ENCODE measurements at places on chromosomes 13 and 19.

- no peak for DNase-seq
Observed at GRCh38 chr13:33079960-33080359, 63.7 kb downstream of the KL start.

GRCh38 chr13:114100446-114101357, 31.7 kb downstream of the RASA3 start:
- no peak for DNase-seq

- peak; percentile 22 for DNase-seq
Observed at GRCh38 chr19:49809160-49809940, 3.7 kb downstream of the FUZ start.

DNA sequence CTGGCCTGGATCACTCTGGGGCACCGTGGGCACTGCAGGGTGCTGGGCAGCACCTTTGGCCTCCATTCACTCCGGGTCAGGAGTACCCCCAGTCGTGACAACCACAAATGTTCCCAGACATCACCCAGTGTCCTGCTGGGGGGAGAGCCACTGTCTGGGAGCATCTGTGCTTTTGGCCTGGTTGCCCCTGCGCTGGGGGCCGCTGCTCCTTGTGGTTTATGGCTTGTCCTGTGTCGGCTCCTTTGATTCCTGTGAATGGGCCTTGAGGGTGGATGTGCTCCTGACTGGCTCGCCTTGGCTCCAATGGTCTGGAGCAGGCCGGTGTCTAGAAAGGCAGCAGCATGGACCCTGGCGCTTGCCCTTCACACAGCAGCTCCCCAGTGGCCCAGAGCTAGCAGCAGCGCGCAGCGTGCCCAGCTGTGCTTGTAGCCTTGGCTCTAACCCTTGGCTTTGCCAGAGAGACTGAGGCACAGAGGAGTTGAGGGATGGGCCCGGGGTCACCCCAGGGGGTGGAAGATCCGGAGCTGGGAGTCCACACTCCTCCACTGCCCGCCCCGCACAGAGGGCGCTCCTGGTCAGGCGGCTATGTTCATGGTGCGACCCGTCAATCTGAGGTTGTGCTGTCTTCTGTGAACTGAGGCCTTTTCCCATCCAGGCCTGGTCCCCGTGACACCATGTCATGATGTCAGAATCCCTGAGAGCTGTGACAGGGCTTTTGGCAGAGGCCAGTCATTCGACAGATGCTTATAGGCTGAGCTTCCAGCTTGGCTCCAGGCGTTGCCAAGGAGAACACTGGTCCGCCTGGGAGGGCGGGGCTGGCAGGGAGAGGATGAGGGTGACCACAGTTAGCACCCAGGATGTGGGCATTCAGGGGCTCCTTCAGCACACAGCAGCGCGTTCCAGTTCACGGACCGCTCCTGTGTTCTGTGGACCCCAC, 4.1 kb downstream of the DAZAP1 start:
- no peak for DNase-seq

DNA sequence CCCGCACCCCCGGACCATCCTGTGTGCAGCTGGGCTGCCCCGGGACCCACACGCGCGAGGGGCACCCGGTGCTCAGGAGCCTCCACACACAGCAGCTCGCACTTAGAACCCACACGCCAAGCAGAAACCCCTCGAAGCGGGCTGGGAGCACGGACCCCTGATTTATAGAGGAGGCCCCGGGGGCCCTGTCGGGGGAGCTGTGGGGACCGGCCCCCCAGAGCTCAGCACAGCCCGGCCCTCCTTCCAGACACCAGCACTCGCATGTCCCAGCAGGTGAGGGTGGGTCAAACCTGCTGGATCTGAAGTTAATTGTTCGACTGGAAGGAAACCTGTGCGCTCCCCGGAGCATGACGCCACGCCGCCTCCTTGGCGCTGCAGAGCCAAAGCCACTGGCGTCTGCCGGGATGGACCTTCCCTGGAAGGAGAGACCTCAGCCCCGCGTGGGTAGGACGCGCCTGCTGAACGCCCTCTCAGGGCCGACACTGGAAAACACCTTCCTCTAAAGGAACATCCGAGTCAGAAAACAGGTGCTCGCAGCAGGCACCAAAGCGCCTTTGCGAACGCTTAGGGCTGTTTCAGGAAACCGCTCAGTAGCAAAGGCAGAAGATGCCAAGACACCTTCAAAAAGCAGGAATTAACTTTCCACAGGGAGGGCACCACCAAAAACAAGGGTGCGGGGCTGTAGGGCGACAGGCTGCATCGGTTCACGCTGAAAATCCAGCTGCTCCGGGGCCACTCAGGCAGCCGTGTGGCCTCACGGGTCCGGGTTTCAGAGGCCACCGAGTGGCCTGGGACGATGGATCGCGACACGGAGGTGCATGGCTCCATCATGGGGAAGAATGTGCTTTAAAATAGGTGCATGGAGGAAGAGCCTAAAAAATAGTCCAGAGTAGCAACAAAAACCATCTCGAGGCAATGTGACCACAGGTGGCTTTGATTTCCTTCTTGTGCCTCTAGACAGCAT, 37.8 kb upstream of the GRTP1 start:
- no peak for DNase-seq

- no peak for DNase-seq
Observed at GRCh38 chr19:11705474-11705873, 33.3 kb downstream of the ZNF823 start.

DNA sequence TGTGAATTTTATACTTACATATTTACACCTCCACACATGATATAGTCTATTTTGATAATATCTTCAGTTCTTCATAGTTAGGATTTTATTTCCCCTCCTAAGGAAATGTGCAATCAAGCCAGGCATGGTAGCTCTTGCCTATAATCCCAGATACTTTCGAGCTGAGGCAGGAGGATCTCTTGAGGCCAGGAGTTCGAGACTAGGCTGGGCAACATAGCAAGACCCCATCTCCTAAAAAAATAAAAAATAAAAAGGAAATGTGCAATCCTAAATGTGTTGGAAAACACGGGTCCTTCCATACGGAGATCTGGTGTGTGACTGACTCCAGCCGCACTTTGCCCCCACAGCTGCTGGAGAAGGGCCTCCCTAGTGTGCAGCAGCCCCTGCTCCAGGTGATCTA, 71.5 kb downstream of the ZAR1L start:
- no peak for DNase-seq

DNA sequence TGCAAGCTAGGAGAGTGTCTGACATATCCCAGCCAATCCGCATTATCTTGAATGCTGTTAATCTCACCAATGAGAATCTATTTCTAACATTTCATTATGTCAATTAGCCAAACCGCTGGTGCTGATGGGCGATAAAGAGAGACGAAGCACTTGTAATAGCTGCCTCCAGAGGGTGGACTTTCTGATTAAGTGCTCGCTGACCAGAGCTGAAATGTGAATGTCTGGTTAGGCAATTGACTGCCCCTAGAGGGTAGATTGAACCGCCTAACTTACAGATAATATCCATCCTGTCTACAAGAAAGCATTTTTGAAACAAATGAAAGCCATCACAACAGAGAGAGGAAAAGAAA, 552 bp upstream of the GRWD1 start:
- no peak for DNase-seq

DNA sequence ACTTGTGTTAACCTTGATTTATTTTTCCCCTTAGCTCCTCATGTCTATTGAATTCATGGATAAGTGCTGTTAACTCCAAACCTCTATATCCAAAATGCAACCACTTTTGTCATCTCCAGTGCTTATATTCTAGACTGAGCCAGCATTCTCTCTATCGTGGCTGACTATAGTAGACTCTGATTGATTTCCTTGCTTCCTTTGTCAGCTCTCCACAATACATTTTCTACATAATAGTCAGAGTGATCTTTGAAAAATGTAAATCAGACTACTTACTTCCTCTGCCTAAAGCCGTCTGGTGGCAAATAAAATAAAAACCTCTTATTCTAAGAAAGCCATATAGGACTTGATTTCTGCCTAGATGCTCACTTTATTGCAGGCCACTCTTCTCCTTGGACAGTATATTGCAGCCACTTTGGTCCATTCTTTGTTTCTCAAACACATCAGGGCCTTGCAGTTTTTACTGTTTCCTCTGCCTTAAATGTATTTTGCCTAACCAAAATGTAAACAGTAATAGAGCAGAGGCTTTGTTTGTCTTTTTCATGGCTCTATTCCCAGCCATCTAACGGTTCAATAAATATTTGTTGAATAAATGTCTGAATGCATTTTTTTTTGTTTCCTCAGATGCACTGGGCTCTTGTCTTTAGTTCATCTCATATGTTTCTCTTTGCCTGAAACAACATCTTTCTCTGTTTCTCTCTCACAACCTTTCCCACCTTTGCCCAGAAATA, 243.6 kb upstream of the CSNK1A1L start:
- no peak for DNase-seq

DNA sequence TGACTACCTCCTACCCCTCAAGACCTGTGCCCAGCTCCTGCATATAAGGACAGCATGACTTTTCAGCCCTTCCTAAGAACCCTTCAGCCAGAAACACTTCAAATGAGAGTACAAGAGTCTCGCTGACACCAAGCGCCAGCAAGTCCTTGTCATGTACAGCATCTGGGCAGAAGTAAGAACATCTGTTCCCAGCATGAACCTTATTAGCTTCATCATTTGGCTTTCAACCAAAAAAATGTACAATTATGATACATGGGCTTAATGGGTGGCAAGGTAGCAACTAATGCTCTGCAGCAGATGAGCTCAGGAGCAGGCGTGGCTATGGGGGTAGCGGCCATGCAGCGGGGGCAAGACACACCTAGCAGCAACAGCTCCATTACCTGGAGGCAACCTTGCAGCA, 487.6 kb downstream of the COG6 start:
- DNase-seq: no peak

GRCh38 chr19:49637821-49638738, 1.9 kb downstream of the RRAS start:
- DNase-seq: no peak

DNA sequence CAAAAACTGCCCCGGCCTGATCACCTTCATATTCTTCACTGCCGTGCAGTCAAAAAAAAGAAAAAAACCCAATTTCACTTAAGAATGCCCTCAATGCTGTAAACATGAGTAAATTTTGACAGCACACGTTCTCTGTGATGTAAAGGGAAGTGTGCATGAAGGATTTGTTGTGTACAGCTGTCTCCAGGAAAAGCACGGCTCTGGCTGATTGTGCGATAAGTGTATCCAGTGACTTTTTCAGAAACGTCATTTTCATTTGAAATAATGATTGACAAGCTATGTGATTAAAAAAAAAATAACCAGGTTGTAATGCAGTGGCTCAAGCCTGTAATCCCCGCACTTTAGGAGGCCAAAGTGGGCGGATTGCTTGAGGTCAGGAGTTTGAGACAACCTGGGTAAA, 39.6 kb downstream of the ANKRD10 start:
- DNase-seq: no peak

DNA sequence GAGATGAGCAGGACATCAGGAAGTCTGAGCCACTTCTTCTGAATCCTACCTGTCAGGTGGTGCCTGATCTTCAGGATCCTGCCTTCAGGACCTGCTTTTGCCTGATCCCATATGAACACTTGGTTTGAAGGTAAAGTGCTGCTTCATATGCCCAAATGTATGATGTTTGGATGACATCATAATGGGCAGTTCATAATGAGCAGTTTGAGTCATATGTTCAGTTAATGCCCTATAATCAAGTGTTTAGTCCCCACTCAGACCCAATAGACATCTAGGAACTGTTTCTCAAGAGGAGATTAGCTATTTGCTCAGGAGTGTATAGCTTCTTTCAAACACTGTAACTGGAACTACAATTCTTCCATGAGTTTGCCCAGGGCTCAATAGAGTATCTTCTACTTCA, 58.8 kb downstream of the POLR1D start:
- no peak for DNase-seq

DNA sequence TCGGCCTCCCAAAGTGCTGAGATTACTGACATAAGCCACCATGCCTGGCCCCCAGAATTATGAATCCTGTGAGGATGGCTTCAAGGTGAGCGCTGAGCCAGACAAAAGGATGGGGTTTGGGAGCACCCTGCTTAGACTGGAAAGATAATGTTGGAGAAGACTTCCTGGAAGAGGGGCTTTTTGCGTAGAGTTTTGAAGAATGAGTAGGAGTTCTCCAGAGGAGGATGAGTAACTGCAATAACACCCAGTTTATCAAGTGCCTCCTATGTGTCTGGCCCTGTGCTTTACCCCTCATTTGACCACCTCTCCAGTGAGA, 641 bp upstream of the GDF15 start:
- no peak for DNase-seq

- DNase-seq: no peak
Observed at GRCh38 chr13:79874396-79875360, 393.7 kb downstream of the NDFIP2 start.

DNA sequence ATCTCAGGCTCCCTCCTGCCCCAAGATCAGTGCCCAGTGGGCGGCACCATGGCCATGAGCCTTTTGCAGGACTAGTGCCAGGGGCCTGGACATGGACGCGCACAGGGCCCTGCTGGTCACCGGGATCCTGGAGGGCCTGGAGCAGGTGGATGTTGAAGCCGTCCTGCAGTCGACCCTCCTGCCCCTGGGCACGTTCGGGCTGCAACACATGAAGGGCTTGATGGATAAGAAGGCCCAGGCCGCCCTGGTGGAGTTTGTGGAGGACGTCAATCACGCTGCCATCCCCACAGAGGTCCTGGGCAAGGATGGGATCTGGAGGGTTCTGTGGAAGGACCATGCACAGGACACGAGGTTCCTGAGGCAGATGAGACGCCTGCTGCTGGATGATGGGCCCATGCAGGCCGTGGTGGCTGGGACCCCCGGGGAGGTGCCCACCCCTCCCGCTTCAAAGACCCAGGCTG, 38.0 kb upstream of the PNMA8B start:
- no peak for DNase-seq

DNA sequence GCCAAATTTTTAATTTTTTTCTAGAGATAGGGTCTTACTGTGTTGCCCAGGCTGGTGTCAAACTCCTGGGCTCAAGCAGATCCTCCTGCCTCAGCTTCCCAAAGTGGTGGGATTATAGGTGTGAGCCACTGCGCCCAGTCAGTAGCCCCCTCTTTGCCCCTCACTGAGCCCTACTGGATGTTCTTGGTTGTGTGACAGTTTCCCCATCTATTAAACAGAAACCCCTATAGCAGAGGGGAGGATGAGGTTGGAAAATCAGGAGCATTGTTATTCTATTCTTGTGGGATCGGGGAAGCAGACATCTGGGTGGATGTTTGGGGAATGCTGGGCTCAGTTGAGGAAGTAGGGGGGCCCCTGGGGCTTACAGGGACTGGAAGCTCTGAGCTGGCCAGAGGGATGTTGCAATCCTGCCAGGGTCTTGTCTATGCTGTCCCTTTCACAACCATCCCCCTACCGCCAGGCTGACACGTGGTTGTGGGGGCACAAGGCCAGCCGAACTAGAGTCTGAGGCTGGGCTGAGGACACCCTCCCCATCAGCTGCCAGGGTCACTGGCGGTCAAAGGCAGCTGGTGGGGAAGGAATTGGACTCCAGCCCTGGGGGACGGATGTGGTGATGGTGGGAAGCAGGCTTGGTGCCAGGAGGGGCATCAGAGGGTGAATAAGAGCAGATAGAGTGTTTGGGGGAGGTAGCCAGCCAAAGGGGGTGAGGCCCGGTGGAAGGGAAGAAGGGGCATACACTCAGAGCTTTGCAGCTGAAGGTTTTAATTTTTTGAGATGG, 10.9 kb downstream of the APOC1 start:
- DNase-seq: no peak

- DNase-seq: no peak
Observed at GRCh38 chr13:113090806-113091205, 14.8 kb upstream of the F7 start.

Measured in activated T-helper 1 cell treated with anti-CD3 and anti-CD28 coated beads, Interleukin-2, amount 50 U/mL, for 16 hours (primary cell).